LNCaP clone FGC (cell line): ENCODE measurements at places on chromosomes 6 and 20.

DNA sequence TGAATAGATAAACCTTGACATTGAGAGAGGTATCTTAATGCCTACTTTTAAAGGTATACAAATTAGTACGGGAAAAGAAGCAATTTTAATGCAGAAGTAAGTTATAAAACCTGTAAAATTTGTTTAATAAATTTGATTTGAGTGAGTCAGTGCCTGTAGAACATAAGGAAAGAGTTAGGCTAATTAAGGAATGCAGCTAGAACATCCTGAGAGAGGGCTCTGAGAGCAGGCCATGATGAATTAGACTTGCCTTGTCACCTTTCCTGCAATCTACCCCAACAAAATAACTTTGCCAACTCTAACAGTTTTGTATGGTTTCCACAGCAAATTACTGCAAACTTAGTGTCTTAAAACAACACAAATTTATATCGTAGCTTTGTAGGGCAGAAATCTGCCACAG is 700.8 kb downstream of the RFPL4B start:
- no peak for DNase-seq

DNA sequence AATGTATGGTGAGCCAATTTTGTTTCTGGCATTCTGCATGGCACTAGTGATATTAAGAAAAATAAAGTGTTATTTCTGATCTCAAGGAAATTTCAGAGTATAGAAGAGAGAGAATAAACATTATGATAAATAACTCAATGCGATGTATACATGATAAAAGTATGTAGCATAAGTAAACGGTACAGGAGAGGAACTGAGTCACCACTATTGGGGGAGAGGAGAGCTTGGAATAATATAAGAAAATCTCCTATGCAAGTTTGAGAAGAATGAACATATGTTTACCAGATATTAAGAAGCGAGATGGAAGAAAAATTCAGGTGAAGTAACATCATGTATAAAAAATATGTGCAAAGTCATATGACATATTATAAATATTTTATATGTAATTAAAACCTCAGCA is 1230.3 kb upstream of the CITED2 start:
- no peak for DNase-seq

DNA sequence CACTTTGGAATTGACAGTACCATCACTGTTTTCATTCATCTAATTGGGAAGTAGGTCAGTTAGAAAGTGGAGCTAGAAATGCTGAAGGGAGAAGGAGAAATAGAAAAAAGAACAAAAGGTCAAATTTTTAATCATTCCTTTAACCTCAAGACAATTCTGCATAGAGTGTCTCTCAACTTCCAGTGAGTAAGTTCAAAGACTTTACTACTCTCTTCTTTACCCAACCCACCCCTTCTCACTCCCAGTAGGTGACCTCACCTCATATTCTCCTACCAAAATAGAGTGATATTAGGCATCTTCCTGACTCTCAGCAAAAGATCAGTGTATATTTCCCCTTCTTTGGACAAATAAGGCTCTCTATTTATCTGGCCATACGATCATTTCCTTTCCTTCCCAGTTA is 340.0 kb upstream of the JAG1 start:
- DNase-seq: no peak

GRCh38 chr6:126753606-126754005 is 364.9 kb upstream of the RSPO3 start:
- DNase-seq: no peak

GRCh38 chr20:59033616-59034165 is 1.6 kb upstream of the ATP5F1E start:
- no peak for DNase-seq

DNA sequence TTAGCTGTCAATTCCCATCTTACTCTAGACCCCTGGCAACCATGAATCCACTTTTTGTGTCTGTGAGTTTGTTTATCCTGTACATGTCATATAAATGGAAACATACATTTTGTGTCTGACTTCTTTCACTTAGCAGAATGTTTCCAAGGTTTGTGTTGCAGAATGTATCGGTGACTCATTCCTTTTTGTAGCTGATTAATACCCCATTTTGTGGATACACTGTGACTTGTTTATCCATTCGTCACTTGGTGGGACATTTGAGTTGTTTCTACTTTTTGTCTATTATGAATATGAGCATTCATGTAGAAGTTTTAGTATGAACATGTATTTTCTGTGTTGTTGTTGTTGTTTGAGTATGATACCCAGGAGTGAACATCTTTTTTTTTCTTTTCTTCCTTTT is 21.4 kb downstream of the CDYL start:
- no peak for DNase-seq

DNA sequence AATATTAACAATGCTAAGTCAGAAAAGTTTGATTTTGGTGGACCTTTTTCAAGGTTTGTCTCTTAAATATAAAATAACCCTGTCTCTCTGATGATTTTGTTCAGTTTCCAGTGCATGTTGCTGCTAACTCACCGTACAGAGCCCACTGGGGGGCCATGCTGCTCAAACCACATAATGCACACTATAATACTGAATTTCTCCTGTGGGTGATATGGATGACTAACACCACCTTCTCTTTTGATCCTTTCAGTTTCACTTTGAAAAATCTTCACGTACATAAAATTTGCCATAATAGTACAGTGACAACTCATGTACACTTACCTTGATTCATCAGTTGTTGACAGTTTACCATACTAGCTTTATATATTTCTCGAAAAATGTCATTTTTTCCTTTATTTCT is 506.6 kb upstream of the MAN1A1 start:
- no peak for DNase-seq

- DNase-seq: no peak
Observed at GRCh38 chr6:18215436-18215835, 48.9 kb downstream of the DEK start.

DNA sequence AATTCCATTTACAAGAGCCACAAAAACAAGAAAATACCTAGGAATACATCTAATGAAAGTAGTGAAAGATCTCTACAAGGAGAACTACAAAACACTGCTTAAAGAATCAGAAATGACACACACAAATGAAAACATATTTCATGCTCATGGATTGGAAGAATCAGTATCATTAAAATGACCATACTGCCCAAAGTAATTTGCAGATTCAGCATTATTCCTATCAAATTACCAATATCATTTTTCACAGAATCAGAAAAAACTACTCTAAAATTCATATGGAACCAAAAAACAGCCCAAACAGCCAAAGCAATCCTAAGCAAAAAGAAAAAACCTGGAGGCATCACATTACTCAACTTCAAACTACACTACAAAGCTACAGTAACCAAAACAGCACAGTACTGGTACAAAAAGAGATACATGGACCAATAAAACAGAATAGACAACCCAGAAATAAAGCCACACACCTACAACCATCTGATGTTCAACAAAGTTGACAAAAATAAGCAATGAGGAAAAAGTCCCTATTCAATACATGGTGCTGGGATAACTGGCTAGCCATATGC is 24.3 kb downstream of the REV3L start:
- DNase-seq: no peak

- no peak for DNase-seq
Observed at GRCh38 chr6:35328108-35328723, 14.1 kb upstream of the PPARD start.

DNA sequence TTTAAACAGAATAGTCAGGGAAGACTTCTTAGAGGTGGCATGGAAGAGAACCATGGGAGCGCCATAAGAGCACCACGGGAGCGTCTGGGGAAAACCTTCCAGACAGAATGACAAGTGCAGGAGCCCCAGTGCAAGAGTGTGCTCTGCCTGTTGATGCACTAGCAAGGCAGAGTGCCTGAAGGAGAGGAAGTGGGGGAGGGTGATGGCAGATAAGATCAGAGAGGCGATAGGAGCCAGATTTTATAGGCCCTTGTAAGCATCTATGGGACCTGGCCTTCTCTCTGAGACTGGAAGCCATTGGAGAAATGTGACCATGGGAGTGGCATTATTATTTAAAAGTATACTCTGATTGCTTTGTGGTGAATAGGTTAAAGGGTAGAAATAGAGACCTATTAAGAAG is 13.1 kb downstream of the FUCA2 start:
- DNase-seq: no peak

GRCh38 chr6:64249115-64249514 is 613.5 kb downstream of the PHF3 start:
- no peak for DNase-seq

- DNase-seq: no peak
Observed at GRCh38 chr6:84033523-84034451, at the start of gene MRAP2. Gene MRAP2 (plus strand): TSS chr6:84033772. CDS start chr6:84055319, 21,547 bp downstream.

DNA sequence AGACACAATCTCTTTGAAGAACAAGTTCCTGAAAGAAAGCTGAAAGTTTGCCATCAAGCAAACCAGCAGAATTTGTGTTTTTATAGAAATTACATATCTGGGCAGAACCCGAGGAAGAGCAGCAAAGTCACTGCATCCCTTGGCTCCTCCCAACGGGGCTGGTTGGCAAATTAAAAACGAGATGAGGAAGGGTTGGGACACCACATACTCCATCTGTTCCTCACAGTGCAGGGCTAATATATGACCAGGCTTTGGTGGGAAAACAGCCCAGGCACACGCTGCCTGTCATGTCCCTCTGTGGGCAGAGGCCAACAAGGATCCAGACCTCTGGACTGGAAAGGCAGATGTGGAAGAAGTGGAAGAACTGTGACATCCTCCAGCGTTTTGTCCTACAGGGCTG is 607.3 kb downstream of the CDH26 start:
- no peak for DNase-seq

DNA sequence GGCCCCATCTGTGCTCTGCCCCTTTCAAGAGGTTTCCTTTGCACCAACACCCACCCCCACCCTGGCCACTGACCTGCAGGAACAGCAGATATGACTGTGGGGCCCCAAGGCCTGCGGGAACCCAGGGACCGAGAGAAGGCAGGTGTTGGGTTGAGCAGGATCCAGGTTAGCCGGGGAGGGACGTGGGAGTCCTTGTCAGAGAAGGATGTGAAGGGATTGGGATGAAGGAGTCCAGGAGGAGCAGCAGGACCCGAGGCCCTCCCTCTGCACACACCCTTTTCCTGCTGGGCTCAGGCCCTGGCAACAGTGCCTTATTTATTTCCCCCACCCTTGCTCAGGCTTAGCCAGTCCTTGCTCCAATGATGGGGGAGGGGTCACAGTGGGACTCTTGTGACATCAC is 193.0 kb upstream of the PROKR2 start:
- no peak for DNase-seq

- peak; percentile 87 for DNase-seq
Observed at GRCh38 chr6:131134220-131134979, 867 bp upstream of the AKAP7 start.

DNA sequence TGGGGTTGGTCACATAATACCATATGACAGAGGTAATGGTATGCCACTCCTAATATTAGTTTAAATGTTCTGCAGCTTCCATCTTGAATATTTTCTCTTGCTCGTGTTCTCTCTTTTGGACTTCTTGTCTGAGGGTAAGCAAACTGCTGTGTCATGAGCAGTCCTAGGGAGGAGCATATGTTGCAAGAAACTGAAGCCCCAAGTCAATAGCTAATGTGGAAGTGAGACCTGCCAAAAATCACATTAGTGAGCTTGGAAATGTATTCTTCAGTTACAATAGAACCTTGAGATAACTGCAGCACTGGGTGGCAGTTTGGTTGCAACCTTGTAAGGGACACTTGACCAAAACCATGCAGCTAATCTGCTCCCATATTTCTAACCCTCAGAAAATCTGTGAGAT is 178.2 kb upstream of the IMPG1 start:
- DNase-seq: no peak

- DNase-seq: no peak
Observed at GRCh38 chr20:9963029-9963428, 71.8 kb upstream of the ANKEF1 start.

DNA sequence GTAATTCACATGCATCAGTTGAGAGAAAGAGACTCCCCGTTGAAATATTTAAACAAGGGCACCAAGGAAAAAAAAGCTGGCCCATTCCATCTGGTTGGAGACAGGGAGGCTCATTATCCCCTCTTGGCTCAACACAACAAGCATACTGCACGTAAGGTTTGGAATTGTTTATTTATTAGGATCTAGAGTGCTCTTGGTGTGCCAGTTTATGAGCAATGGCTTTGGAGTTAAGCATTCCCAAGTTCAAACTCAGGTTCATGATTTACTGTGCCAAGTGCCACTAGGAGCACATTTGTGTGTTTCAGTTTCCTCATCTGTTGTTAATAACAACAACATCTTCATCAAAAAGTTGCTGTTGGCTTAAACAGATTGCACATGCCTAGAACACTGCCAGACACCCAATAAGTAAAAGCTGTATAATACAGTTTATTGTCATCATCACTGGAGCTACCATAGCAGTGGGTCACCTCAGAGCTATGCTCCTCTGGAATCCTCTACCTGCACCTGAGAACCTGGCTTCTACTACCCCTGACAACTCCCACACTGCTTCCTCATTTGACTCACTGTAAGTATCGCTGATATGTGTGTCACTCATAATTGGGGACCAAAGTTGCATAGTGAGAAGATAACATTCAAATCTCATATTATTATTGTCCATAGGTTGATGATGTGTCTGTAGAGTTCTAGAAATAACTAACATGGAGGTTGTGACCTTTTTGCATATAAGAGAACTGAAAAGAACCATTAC is 5.4 kb downstream of the SLC17A3 start:
- DNase-seq: no peak

DNA sequence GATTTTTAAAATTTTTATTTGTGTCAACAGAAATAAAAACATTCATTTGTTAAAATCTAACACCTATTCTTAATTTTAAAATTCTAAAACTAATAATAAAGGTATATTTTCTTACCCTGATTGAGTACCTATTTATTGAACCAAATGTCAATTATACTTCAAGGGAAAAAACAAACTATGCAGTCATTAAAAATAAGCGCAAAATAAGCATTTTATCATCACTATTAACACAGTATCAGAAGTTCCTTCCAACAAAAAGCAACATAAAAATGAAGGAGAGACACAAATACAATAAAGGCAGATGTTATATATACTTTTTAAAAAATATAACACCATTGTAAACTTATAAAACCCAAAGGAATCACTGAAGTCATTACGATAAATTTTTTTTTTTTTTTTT is 52.7 kb downstream of the ZHX3 start:
- no peak for DNase-seq

GRCh38 chr6:42929821-42930360 is 611 bp downstream of the CNPY3 start:
- no peak for DNase-seq

GRCh38 chr6:30611150-30611855 is 5.7 kb downstream of the PPP1R10 start:
- no peak for DNase-seq
